ENCODE measurements at places on chromosomes 11 and 22.

DNA sequence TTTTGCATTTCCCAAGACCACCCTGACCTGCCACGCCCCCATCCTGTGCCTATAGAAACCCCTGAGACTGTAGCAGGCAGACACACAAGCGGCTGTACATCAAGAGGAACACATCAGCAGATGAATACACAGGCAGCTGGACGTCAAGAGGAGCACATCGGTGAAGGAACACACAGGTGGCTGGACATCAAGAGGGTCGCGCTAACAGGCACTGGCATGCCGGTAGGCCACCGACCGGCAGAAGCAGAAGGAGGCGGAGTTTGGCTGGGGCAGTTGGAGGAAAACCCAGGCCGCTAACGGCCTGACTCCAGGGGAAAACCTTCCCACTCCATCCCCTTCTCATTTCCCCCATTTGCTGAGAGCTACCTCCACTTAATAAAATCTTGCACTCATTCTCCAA lies 5.4 kb upstream of the IPO7 start:
- DNase-seq = no peak

DNA sequence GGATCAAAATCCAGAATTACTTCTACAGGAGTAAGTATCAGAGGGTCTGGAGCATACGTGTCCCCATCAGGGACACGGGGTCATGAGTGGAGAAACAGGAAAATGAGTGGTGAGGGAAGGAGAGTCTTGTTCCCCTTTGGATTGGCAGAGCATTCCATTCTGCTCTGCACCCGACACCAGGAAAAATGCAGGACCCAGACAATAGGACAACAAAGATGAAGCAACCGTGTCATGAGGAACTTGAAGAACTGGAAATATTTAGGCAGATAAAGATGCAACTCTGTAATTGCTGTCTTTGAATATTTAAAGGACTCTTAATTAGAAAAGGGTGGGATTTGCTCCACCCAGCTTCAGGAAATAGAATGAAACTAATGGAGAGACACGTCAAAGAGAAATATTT lies 89.0 kb upstream of the BLID start:
- DNase-seq = no peak

DNA sequence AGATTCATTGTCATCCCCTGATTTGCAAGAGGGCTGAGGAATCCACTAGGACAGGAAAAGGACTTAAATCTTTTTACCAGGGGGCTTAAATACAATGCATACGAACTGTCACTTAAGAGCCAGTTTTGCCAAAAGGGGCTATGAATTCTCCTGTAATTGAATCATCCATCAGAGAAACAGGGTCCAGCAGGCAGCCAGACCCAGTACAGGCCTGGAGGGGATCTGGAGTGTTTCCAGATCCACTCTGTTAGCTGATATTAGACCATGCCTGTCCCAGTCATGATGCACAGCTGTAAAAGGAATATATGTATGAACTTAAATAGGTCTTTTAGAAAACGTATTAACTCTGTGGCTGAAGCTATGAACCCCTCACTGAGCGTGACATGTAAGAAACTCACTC lies 53.8 kb upstream of the PRSS23 start:
- no peak for DNase-seq

DNA sequence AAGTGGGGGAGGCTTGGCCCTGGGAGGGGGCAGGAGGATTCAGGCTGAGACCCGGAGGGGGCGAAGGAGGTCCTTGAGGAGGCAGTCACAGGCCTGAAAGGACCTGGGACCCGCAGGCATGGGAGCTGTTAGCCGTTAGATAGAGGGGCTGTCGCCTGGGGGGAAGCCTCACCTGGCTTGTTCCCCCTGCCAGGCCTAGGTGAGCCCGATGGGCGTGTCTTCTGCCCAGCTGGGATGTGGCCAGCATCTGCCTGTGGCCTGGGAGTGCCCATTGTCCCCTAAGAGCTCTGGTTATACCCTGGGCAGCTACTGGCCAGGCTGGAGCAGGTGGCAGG lies 1.8 kb upstream of the DUSP8 start:
- no peak for DNase-seq

- DNase-seq = no peak
Observed at GRCh38 chr11:21636561-21636960, 556.3 kb upstream of the ANO5 start.
